Lower lobe of right lung (tissue), 2 donors: ENCODE measurements at places on chromosomes 4 and X. TPM values are rescaled to one million over a fixed set of nuclear protein-coding genes. Genes with fewer than 3 reads are reported as not detected.

DNA sequence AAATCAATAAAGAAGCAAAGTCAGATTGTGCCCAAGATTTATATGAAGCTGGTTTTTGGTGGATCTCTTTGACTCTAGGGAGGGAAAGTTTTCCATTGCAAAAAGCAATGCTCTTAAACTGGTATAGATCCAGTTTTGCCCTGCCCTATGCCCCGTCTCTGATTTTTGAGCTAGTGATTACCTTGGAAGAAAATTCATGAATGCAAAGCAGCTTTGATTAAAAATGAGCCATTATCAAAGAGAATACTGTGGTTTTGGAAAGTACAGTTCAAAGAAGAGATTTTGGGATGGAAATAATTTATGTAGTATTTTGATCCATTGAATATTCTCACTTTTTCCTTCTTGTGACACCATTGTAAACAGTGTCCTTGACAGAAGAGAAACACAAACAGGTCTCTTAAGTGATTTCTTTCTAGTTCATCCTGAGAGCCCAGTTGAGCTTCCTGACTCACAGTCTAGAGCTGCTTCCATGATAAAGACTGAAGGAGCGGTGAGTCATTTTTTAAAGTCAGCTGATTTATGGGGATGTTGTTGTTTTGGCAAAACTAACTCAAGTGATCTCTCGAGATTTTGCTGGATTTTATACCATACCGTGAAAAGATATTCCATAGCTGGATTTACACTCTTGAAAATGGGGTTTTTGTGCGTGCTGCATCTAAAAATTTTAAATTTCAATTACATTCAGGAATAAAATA, 76.7 kb downstream of the AFF1 start:
- H3K27me3 ChIP-seq = no peaks in the 10 kb centered on the region
- H3K4me1 ChIP-seq = peaks cover 84% of the 10 kb centered on the region
- H3K36me3 ChIP-seq = no peaks in the 10 kb centered on the region
- no peak overlapping the region for H3K4me3 ChIP-seq

The GAGE10 gene
- not detected for total RNA-seq

The DDX60 gene
- 34.6 TPM for total RNA-seq

The HEPH gene
- 11.4 TPM for total RNA-seq

GRCh38 chrX:1542994-1543725, 6.2 kb upstream of the P2RY8 start:
- no peaks in the 10 kb centered on the region for H3K4me1 ChIP-seq
- no peak for DNase-seq
- H3K36me3 ChIP-seq = no peaks in the 10 kb centered on the region
- H3K27ac ChIP-seq = no peak overlapping the region
- H3K4me3 ChIP-seq = no peak overlapping the region

DNA sequence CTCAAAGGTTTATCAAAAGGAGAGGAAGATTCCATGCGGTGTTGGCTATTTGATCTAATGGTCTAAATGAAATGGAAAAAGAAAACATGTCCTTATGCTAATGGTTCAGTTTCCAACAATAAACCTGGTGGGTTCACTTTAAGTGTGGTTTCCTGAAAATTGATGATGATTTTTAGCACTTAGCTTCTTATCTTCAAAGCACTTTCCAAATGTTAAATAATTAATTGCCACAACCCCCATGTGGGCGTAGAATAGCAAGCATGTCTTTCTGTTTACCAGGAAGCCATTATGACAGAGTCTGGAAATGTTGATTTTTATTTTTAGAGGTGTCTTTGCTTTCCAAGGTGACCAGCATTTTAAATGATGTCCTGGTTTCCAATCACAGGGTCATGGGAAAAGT, 134.8 kb upstream of the SLC4A4 start:
- DNase-seq = no peak
- no peak overlapping the region for H3K27ac ChIP-seq
- no peaks in the 10 kb centered on the region for H3K36me3 ChIP-seq
- H3K4me1 ChIP-seq = no peaks in the 10 kb centered on the region

- H3K27me3 ChIP-seq = no peaks in the 10 kb centered on the region
- H3K4me1 ChIP-seq = no peaks in the 10 kb centered on the region
- no peaks in the 10 kb centered on the region for H3K36me3 ChIP-seq
- H3K27ac ChIP-seq = no peak overlapping the region
- H3K4me3 ChIP-seq = no peak overlapping the region
- DNase-seq = no peak
Observed at GRCh38 chr4:182370491-182370890, 127.3 kb downstream of the TENM3 start.

- H3K36me3 ChIP-seq = no peaks in the 10 kb centered on the region
- H3K4me3 ChIP-seq = no peak overlapping the region
- DNase-seq = no peak
- no peaks in the 10 kb centered on the region for H3K4me1 ChIP-seq
- no peak overlapping the region for H3K27ac ChIP-seq
Observed at GRCh38 chr4:169282429-169283113, 11.8 kb upstream of the SH3RF1 start.

The CXCL8 gene
- 6.2 TPM for total RNA-seq

DNA sequence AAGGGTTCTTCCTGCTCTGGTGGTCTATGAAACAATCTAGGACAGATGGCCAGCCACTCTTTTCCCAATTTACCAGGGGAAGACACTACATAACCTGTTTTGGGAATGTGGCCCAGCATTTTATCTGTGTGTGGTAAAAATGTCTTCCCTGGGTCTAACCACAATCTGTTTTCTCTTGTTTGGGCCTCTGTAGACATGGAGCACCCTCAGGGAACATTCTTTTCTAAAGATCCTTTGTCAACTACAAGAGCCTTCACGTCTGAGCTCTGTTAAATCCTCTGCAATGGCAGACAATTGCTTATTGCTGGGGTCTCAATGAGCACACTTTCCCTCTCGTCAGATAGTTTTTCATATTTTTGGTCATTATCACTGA, 35.5 kb downstream of the PLAC1 start:
- H3K4me1 ChIP-seq = peaks cover 12% of the 10 kb centered on the region
- no peak overlapping the region for H3K4me3 ChIP-seq
- no peak overlapping the region for H3K27ac ChIP-seq
- no peaks in the 10 kb centered on the region for H3K36me3 ChIP-seq
- no peaks in the 10 kb centered on the region for H3K27me3 ChIP-seq
- DNase-seq = no peak

- no peaks in the 10 kb centered on the region for H3K36me3 ChIP-seq
- H3K4me1 ChIP-seq = no peaks in the 10 kb centered on the region
- no peak overlapping the region for H3K27ac ChIP-seq
Observed at GRCh38 chr4:185479507-185479971, 8.0 kb upstream of the CCDC110 start.

DNA sequence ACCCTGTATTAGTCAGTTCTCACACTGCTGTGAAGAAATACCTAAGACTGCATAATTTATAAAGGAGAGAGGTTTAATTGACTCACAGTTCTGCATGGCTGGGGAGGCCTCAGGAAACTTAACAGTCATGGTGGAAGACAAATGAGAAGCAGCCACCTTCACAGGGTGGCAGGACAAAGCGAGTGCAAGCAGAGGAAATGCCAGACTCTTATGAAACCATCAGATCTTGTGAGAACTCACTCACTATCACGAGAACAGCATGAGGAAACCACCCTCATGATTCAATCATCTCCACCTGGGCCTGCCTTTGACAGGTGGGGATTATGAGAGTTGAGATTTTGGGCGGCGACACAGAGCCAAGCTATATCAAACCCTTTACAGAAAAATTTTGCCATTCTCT, 722.4 kb downstream of the RAB28 start:
- no peaks in the 10 kb centered on the region for H3K27me3 ChIP-seq
- no peak for DNase-seq
- H3K36me3 ChIP-seq = no peaks in the 10 kb centered on the region
- no peaks in the 10 kb centered on the region for H3K4me1 ChIP-seq

- no peaks in the 10 kb centered on the region for H3K27me3 ChIP-seq
- no peak overlapping the region for H3K27ac ChIP-seq
- no peaks in the 10 kb centered on the region for H3K36me3 ChIP-seq
- no peak for DNase-seq
- H3K4me1 ChIP-seq = no peaks in the 10 kb centered on the region
Observed at GRCh38 chrX:115966920-115967319, 203.6 kb upstream of the AGTR2 start.
